ENCODE measurements at places on chromosomes 3 and 15.

DNA sequence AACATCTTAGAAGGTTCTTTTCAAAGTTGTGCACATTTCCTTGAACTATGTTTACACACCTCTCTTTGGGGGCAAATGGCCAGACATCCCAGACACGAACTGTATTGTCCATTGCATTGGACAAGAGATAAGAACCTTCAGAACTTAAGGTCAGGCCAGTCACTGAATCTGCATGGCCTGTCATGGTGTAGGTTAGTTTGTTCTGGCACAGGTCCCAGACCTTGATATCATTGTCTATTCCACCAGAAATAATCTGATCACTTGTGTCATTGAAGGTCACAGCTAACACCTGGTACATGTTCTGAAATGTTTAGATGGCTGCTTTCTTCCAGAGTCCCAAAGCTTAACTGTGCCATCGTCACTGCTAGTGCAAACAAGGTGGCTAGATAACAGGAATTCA, 55.7 kb downstream of the KCNAB1 start:
- no peak for DNase-seq

- DNase-seq: no peak
These were observed 59.7 kb downstream of the SEMA3G start for GRCh38 chr3:52385157-52385556.

- DNase-seq: no peak
These were observed 36.5 kb downstream of the PPM1L start for GRCh38 chr3:160792540-160792939.

DNA sequence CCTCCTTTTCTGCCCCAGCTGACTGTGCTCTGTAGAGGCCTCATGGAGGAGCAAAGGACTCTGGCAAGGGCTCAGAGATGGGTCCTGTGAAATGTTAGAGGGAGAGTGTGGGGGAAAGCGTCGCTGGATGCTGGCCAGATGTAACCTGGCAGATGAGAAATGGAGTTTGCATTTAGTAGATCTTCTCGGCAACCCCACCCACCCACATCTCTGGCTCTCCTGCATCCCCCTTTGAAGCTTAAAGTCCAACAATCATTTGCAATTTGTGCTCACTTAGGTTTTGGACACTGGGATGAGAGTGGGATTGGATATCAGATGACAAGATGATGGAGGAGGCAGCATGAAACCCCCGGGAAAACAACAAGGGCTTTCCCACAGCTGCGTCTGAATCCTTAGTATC, 523.6 kb upstream of the MCTP2 start:
- no peak for DNase-seq

- no peak for DNase-seq
These were observed 315.1 kb downstream of the ARPP21 start for GRCh38 chr3:35954413-35954812.
